Stimulated activated CD8-positive, alpha-beta memory T cell treated with anti-CD3 and anti-CD28 coated beads, Interleukin-7, amount 100 ng/mL, for 24 hours (primary cell): ENCODE measurements at places on chromosomes 2 and 18.

- DNase-seq = no peak
These were observed 65.4 kb upstream of the DNAJC10 start for GRCh38 chr2:182650704-182651103.

DNA sequence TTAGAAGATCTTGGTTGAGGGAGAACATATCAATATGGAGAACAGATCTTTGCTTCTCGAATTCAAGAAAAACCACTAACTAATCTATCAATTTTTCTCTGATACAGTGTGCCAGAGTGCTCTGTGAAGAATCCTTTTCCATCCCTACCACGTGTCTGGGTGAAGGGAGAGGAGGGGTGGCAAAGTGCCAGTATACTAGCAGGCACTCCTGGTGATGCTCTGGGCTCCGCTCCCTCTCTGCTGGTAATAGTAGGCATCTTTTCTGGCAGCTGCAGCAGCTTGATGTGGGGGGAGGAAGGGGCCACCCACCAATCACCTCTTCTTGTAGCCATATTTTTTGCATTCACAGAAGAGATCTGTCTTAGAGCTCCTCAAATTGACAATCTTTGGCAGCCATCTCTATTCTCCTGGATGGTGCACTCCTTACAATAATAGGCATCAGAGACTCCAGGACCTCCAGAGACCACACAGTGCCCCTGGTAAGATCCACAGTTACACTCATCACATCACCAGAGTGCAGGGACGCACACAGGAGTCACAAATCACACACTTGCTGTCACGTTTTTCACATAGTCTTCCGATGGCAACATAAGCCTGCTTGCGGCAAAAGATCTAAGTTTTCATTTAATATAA, 15.7 kb downstream of the STK39 start:
- no peak for DNase-seq

DNA sequence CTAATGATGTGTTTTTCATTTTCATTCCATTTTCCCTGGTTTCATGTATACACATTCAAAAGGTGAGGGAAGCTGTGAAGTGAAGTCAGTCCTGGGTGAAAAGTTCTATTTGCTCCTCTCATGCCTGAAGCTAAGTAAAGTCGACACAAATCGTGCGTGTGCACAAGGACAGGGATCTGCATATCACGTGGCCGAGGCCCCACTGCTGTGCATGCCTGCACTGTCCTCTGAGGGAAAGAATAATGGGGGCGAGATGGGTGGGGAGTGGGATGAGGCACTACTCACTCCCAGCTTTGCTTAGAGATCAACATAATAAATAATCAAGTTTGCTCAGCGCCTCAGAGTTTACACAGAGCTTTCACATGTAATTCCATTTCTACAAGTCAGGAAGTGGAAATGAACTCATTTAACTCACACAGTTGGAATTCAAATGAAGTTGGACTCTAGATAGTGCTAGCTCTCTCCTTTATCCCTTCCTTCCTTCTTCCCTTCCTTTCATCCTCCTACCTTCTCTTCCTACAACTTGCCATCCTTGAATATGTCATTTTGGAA, 5.1 kb upstream of the PTPRM start:
- DNase-seq = no peak

- DNase-seq = no peak
These were observed 103.0 kb upstream of the STK39 start for GRCh38 chr2:168350380-168350779.

DNA sequence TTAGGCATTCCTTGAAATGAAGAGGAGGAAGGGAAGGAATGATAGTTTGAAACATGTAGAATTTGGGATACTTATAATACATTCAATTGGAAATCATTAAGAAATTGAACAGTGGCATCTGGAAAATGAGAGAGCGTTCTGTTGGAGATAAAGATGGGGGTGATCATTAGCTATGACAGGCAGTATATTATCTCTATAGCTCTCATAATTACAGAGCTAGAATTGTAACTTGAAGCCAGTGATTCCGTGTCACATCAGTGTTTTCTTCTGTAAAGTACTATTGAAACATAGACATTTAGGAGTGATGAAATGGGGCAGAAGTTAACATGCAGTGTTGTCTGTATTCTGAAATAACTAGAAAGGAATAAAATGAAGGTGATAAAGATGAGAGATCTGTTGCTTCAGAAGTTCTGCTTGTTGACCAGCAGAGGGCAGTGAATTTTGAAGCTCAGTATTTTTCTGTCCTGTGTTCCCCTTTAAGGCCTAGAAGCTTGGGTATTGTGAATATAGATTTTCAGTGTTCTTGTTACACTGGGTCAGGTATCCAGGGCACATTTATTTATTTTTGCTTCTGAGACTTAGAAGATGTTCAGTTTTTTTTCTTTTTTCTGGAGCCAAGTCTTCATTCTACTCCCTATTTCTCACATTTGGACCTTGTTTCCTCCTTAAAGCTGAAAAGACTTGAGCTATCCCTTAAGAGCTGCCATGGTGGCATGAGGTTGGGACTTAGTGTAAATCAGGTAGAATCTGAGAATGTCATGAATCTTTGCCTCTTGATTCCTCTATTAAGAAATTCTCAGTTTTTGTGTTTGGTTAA, 157.4 kb downstream of the TAF4B start:
- DNase-seq = no peak

DNA sequence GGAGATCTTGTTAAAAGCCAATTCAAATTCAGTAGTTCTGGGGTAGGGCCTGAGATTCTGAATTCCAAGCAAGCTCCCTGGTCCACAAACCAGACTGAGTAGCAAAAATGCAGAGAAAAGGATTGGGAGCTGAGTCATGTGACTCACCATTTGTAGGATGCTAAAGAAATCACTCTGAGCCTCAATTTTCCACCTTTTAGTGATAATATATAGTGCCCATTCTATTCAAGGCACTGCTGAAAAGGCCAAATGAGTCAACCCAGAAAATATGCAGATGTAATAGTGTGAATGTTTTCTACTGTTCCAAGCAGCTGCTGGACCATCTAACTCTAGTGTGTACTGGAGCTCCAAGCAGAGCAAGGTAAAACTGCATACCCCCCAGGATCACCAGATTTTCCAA, 47.2 kb downstream of the SLC14A2 start:
- no peak for DNase-seq

DNA sequence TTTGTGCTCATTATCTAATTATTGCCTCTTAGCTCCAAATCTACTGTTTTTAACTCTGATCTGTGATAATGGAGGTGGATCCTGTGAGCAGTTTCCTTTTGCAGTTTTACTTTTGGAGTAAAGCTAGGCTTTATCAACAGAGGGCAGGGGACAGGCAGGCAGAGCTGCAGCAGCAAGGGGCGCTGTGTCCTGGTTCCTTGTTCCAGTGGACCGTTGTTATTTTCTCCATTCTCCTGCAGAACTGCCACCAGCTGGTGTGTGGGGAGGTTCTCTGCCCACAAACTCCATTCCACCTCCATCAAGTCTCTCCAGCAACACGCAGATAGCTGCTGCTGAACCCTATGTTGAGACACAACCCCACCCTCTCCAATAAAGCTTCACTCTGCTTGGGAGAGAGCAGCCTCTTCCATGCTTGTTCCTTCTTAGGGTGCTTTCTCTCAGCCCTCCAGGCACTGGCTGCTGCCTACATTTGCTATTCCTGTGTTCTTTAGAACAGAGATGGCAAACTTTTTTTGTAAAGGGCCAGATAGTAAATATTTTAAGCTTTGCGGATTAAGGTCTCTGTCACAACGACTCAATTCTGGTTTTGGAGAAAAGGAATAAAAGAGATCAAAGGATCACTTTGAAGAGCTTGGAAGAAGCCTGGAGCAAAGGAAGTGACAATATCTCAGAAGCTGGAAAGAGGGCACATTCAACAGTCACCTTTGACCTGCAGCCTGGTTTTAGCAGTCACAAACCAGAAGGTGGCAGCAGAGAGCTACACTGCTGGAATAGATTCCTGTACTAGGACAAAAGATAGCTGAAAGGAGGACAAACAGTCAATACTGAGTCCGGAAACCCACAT, 208.8 kb downstream of the CCDC178 start:
- DNase-seq = peak; percentile 5

- no peak for DNase-seq
These were observed 50.3 kb upstream of the RGPD4 start for GRCh38 chr2:107776362-107776761.

DNA sequence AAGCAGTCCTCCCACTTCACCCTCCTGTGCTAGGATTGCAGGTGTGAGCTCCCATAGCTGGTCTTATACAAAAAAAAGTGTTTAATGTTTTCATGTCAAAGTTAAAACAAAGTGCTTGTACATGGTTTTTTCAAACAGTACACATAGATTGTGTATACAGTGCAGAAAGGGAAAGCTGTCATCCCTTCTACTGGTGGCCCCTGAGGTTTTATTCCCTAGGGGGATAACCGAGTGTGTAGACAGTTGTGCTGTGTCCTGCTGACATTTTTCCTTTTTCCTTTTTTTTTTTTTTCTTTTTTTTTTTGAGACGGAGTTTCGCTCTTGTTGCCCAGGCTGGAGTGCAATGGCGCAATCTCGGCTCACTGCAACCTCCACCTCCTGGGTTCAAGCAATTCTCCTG, 10.8 kb downstream of the TUBB6 start:
- DNase-seq = no peak

DNA sequence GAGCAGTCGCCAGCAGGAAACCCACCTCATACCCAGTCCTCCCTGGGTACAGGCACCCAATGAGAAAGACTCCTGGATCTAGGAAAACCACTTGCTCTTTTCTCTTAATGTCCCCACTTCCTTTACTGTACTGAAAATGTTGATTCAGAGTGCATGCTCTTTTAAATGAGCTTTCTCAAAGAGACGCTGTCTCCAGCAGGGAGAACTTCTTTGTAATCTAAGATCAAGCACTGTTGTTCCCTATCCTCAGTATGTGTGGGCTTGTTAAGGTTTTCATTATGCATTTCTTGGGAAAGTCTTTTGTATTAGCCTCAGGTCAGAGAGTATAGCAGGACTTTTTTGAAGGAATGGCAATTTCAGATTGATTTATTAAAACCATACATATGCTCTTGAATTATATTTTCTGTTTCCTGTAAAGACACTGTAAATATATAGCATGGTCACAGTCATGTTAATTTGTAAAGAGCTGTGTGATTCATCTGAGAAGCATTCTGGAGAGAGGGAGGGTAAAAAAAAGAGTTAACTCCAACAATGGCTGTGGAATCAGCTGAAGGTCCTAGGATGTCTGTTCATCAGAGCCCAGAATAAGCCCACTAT, 178.1 kb downstream of the MGAT5 start:
- DNase-seq = no peak

DNA sequence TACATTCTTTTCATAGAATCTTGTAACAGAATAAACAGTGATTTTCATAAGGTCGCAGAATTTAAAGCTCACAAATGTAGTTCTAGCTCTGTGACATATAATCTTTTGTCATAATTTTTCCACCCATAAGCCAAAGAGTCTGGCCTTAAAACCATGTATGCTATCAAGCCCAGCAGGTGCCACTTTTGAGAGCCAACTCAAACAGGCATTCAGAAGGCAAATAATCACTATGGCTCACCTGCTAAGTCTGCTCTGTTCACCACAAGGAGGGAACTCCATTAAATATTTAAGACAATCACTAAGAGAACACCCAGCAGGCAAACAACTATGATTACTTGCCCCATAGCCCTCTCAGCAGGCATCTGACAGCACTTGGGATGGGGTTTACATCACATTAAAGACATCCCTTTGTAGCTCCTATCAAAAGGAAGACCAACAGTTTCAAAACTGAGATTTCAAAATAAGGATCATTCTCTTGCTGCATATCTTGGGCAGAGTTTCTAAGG, 241.6 kb downstream of the PDE11A start:
- DNase-seq = no peak

DNA sequence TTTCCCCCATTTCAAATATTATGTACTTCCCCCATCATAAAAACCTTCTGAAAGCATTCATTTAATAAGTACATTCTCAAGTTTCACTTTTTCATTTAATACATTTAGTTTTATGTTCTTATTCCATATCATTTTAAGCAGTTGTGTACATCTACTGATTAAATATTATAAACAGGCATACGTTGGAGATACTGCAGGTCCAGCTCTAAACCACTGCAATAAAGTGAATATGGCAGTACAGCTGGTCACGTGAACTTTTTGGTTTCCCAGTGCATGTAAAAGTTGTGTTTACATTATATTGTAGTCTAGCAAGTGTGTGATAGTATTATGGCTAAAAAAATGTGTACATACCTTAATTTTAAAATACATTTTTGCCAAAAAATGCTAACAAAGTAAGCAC, 48.7 kb downstream of the TET3 start:
- no peak for DNase-seq

DNA sequence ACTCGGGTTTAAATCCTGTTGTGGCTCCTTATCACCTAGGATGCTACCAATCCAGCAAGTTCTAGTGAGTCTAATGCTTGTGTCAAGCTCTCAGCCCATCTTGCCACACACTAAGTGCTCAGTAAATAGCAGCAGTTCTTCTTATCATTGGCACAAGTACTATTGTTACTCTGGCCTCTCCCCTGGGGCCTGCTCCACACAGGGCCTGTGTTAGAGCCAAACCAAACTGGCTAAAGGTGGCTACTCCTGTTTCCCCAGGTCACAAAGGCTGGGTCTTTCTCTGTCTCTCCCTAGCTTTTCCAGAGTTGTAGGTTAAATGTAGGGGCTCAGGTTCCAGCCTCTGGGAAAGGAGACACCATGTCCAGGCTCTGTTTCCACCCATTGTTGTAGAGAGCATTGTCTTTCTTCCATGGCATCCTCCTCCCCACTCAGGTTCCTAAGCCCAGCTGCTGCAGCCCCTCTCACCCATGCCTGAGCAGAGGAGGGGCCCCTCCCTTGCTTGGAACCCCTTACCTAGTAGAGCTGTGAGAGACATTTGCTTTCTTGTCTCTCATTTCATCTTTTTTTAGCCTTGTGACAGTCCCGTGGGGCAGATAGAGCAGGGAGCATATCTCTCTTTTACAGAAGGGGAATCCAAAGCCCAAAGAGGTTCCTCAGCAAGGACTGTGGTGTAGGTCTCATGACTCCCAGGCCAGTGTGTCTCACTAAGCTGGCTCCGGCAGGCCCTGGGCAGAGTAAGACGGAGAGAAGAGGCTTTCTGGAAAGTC, 56.4 kb upstream of the OTOF start:
- no peak for DNase-seq

DNA sequence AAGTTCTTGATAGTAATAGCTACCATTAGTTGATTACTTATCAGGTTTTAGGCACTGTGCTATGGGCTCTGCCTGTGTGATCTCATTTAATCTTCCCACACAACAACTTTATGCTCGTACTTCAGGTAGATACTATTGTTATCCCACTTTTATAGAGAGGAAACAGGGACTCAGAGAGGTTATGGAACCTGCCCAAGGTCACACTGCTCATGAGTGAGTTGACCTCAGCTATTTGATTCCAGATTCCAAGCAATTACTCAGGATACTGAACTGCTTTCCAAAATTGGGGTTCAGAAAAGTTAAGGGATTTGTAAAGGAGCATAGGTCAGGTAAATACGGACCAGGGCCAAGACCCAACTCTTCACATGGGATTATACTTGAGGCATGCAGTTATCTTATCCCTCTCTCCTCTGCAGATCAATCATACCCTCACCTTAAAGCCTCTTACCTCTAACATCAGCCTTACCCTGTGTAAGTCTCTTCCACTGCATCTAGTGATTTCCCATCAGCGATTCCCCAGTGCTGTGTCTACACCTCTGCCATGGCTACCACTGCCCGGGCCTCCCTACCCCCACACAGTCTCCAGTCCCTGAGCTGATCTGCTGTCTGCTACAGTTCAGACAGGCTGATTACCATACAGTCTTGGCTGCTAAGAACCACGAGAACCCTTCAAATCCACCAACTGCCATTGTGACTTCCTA, 74.4 kb downstream of the ANTXR1 start:
- DNase-seq = no peak
